ENCODE measurements at places on chromosomes 6 and 20.

DNA sequence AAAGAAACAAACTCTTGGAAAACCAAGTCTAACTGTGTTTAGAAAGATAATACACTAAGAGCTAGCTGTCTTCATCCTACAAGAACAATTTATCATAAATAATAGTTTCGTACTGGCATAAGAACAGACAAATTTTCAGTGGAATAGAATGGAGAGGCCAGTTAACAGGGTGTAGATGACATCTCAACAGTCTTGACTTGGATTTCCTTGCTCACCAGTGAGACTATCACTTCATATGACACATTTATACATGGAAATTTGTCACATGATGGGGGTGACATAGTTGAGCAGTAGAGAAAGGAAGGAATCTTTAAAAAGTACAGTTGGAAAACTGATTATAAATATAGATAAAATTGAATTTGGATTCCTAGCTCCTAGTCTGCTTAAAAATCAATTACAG lies 35.6 kb downstream of the TNFAIP3 start:
- DNase-seq = no peak

DNA sequence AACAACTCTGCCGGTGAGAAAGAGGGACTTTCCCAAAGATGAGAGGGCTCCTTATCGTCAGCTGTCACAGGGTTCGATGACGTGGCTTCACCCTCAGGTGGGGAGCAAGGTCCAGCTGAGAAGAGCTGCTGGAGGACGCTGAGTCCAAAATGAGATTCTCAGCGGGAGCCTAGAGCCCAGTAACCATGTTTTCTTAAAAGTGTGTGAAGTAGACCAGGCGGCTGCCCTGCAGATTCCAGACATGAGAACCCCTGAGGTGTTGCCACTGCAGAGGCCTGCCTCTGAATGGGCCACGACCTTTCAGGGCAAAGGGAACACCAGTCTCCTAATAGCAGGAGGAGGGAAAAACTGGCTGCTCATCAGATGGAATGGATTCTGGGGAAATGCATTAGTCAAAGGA lies 375.1 kb downstream of the BTBD9 start:
- no peak for DNase-seq

DNA sequence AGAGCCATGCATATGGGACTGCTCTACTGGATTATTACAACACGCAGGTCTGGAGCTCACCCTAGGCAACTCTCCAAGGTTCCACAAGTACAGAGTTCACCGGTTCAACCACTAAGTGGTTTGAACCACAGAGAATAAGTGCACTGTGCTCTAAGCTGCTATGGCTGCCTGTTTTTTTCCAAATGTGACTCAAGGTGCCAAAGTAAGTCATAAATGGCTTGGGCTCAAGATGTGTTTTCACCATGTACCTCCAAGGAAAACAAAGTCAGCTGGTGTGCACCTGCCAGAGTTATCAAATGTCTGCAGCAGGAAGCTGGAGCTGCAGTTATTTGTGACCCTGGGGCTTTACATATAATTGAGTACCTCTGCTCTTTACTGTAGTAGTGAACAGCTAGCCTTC lies 76.7 kb downstream of the PREP start:
- DNase-seq = no peak

DNA sequence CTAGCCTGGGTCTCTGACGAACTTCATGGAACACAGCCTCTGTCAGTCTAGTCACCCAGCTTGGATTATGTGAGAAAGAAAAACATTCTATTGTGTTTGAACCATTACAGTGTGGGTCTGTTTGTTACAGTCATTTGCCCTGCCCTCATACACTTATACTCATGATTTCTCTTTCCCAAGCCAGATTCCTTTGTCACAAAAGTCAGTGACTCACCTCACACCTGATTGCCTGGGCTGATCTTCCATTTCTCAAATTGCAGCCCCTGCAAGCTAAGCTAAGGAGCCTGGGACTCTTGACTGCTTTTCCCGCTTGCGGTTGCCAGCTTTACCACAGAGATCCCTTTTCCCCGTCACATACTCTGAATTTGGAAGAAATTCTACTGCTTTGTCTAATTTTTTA lies 395.9 kb downstream of the SAMD5 start:
- DNase-seq = no peak

- no peak for DNase-seq
These were observed 53.4 kb downstream of the SLX4IP start for GRCh38 chr20:10488534-10488933.

DNA sequence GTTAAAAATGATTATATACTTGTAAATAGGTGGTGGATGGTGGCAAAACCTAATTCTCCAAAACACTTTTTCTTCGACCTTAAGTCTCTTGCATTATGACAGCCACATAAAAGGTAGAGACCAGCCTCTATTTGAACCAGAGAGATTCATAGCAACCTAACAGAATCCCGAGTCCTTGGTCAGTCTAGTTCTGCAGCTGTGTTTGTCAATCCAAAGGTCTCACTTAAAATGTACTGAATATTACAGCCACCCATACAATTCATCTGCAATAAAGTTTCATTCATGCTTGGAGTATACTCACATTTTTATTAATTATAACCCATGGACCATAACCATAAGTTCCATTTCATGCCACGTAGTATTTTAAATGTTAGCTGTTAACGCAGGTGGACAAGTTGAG lies 87.2 kb downstream of the EPM2A start:
- DNase-seq = no peak

GRCh38 chr20:58020656-58021454 lies 207.6 kb downstream of the ANKRD60 start:
- DNase-seq = no peak

GRCh38 chr20:9144643-9145042 lies 75.8 kb downstream of the PLCB4 start:
- DNase-seq = no peak

DNA sequence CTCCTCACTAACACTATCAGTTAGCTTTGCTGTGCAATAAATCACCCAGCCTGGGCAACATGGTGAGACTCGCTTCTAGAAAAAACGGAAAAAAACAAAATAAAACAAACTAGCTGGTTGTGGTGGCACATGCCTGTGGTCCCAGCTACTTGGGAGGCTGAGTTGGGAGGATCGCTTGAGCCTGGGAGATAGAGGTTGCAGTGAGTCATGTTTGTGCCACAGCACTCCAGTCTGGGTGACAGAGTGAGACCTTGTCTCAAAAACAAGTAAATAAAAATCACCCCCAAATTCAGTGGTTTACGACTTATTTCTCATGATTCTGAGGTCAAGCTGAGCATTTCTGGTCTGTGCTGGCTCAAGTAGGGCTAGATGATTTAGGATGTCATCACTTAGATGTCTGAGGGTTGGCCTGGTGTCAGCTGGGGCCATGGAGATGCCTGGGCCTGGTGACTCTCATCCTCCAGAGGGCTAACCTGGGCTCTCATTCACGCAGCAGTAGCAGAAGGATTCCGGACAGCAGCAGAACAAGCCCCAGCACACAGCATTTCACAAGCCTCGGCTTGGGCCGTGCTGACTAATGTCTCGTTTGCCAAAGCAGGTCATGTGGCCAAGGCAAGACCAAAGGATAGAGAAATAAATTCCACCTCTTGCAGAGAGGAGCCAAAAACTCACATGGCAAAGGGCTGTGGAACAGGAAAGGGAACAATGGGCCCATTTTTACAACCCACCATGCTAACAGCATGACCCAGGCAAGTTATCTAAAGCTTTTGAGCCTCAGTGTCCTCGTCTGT lies 32.5 kb downstream of the MGME1 start:
- DNase-seq = peak; percentile 69

DNA sequence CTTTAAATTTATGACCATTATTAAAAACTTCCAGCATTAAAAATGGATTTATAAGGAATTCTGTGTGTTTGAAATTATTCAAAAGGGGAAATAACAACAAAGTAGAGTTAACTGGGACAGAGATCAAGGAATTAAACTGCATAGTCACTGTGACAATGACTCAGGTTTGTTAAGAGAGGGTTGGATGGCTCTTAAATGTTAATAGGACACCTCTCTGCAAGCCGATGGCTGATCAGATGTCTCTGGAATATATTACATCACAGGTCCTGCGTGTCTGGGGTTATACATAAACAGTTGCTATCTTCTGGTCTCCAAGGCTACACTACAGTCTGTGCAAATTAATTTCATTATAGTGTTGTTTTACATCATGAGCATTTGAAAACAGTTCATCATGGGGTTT lies 574.3 kb downstream of the COL12A1 start:
- no peak for DNase-seq

GRCh38 chr20:54203281-54203680 lies 4.6 kb upstream of the PFDN4 start:
- no peak for DNase-seq

DNA sequence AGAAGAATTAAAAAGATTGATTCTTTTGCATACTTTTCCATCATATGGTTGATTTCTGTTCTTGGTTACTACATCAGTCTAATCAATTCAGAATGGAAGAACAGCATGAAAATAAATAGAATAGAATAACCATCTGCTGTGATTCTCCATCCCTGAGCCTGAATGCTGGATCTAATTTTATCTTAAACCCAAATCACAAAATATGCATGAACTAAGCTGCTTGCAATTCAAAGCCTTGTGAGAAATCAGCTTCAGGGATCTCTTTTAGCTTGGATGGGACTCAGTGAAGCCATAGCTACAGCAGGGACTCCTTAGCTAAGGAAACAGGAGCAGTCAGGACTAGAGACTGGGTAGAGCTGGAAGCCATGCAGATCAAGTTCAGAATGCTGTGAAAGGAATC lies 74.1 kb downstream of the TPBG start:
- DNase-seq = no peak

DNA sequence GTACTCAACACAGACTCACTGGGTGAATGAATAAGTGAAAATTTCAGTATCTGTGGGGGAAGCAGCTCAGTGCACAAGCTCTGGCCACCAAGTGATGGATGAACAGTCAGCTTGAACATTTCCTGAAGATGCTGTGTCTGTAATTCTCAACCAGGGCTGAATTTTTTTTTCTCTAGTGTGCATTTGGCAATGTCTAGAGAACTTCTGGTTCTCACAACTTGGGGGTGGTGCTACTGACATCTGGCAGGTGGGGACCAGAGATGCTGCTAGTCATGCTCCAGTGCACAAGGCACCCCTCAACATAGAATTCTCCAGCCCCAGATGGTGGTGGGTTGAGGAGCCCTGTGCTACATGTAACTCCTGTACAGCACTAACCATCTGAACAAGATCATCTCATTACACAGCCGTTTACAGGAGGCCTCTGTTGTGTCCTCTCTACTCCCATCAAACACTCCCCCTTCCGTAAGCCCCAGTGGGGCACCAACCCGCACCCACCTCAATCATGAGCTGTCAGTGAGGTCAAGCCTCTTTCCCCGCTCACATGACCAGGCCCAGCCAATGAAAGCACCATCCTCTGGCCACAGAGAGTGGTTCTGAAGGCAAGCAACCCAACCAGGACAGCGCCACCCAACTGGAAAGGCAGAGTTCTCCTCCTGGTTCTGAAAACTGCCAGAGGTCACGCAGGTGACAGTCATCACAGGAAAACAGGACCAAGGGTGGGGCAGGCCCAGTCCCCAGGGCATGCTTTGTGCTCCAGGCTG lies 103.9 kb upstream of the PMEPA1 start:
- no peak for DNase-seq

- DNase-seq = no peak
These were observed 21.6 kb downstream of the EYA4 start for GRCh38 chr6:133262804-133263203.

- DNase-seq = no peak
These were observed 82.6 kb upstream of the CNKSR3 start for GRCh38 chr6:154593122-154593521.

- no peak for DNase-seq
These were observed 169.7 kb upstream of the TFAP2D start for GRCh38 chr6:50543666-50544065.

GRCh38 chr20:13295637-13296036 lies 74.6 kb downstream of the ISM1 start:
- DNase-seq = no peak

GRCh38 chr6:86973088-86973487 lies 35.8 kb downstream of the HTR1E start:
- DNase-seq = no peak

DNA sequence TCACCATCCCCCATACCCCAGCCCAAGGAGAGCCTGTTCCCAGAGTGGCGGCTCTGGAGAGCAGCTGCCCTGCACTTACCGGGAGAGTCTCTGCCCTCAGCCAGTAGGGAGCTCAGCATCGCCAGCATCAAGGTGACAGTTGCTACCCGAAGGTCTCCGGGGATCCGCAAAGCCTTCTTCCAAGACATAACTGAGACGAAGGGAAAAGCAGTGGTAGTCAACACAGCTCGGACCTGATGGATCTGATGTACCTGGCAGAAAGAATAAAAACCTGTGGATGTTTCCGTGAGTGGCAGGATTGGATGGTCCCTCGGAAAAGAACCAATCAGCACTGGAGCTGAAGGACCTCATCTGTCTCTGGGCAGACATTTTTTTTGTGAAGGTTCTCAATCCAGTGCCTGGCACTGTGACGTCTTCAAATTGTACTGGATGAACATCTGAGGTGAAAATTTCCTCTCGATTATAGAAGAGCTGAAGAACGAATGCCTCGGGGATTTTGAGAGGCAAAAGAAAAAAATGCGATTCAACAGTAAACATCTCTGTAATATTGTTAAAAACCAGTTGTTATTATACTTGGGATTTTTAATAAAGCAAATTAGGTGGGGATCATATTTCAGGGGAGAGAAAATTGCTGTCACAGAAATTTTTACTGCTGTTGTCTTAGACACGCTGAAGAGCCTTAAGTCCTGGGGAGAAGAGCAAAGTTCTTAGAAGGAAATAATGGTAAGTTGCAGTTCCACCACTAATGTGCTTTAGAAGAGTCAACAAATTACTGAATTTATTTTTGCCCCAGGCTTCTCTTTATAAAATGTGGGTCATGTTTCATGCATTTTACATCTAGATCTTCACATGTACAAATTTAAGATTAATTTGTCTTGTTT lies at the start of gene HLA-DQB1:
TSS of gene HLA-DQB1 (minus strand) at position 238 of the 881 bp plus-strand sequence. CDS start at position 188, 50 bp downstream.
- DNase-seq = no peak

- DNase-seq = no peak
These were observed 115.1 kb upstream of the MAP3K7 start for GRCh38 chr6:90701926-90702325.

GRCh38 chr20:16844406-16844805 lies 96.2 kb downstream of the OTOR start:
- DNase-seq = no peak

- DNase-seq = no peak
These were observed 89.7 kb downstream of the TCP11 start for GRCh38 chr6:35051396-35051795.

GRCh38 chr20:14992153-14992552 lies 654.7 kb upstream of the FLRT3 start:
- DNase-seq = no peak

DNA sequence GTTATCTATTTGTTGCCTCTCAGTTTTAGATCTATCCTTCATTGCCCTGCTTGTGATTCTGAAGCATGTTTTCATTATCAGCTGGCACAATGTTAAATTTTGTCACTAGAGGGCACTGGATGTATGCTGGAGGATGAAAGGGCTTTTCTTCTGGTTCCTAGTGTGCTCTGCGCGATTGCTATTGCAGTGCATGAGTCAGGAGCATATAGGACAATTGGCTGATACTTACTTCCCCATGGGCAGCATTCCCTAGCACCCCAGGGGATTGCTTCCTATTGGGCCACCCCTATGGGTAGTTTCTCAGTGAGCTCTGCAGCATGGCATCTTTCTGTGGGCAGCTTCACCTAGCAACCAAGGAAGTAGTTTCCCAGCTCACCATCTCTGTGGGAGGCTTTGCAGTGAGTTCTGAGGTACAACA lies 280.3 kb upstream of the SYNCRIP start:
- no peak for DNase-seq

GRCh38 chr20:40896814-40897700 lies 131.6 kb upstream of the TOP1 start:
- DNase-seq = no peak

Data from breast epithelium (tissue), 4 donors.